Right ventricle myocardium superior (tissue), 1 donor: ENCODE measurements at places on chromosomes 5 and 9.
A peak's percentile ranks its signal among the peaks of the same experiment; 100 is the strongest.

GRCh38 chr9:21311889-21312288 lies 6.8 kb upstream of the IFNA5 start:
- no peak for DNase-seq

GRCh38 chr5:144210655-144211054 lies 40.0 kb downstream of the KCTD16 start:
- DNase-seq = no peak

GRCh38 chr5:96742538-96742937 lies 65.2 kb downstream of the ERAP1 start:
- no peak for DNase-seq

- no peak for DNase-seq
These were observed 144.0 kb upstream of the PLPPR1 start for GRCh38 chr9:100884518-100884917.

GRCh38 chr5:72167257-72167656 lies 60.0 kb downstream of the MAP1B start:
- DNase-seq = no peak

DNA sequence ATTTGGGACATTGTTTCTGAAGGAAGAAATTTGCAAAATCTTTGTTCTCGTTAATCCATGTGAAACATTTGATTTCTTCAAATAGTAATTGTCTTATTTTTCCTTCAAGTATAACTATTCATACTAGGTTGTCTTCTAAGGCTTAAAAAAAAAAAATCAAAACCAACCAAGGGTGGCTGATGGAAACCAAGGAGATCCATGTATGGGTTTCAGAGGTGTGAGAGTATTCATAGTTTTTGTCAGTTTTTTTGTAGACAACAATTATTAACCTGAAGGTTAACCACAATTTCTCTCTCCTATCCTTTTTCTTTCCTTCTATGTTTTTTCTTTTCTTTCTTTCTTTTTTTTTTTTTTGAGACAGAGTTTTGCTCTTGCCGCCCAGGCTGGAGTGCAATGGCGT lies 35.4 kb downstream of the KDM4C start:
- DNase-seq = no peak

DNA sequence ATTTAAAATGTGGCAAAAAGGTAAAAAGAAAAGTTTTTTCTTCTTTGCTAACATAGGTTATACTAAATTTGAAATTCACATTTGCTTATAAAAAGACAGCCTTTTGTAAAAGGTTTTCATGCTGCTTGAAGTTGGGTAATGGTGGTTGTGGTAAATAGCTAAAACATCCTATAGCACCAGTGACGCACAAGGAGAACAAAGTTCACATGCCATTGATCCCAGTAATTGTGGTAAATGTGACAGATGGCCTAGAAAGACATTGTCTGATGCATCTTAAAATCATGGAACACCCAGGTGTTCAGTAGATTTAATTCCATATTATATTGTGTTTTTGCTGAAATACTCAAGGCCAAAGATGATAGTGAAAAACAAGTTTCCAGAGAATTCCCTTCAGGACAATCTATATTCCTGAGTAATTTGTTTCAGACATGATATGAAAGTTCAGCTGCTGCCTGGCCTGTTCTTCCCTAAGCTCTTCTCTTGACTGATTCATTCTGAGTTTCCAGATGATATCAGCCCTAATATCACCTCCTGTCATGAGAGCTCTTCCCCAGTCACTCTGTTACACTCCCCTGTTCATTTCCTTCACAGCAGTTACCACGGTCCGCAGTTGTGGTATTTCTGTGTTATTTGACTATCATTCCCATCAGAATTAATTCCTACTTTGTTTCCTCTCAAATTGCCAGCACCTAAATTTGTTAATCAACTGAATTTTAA lies 4.6 kb upstream of the FBXL17 start:
- no peak for DNase-seq

- peak; percentile 56 for DNase-seq
These were observed 136.9 kb downstream of the RFK start for GRCh38 chr9:76257311-76257710.

DNA sequence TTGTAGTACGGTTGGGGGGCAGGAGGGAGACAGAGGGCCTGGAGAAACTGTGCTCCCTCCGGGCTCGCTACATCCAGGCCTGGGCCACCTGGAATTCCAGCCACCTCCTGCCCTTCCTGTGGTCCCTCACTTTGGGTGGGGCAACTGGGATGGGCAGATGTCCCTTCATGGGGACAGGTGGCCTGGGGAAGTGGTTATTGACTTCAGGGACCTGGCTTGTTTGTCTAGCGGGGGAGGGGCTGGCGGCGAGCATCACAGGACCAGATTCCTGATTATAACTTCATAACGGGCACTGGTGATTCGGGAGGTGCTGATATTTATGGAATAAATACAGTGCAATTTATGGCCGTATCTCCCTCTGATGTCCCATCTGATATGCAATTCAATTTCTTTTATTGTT lies 20.1 kb upstream of the LAMC3 start:
- DNase-seq = no peak

GRCh38 chr5:122183098-122183787 lies 53.9 kb downstream of the ZNF474 start:
- DNase-seq = peak; percentile 82

GRCh38 chr5:44632344-44632743 lies 176.4 kb upstream of the MRPS30 start:
- DNase-seq = no peak

DNA sequence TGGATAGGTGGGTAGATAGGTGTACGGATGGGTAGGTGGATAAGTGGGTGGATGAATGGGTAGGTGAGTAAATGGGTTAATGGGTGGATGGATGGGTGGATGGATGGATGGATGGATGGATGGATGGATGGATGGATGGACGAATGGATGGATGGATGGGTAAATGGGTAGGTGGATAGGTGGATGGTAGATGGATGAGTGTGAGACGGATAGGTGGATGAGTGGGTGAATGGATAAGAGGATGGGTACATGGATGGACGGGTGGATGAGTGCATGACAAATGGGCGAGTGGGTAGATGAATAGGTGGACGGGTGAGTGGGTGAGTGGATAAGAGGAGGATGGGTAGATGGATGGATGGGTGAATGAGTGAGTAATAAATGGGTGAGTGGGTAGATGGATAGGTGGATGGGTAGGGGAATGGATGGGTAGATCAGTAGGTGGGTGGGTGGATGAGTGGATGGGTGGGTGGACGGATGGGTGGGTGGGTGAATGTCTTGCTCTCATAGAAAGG lies 179.2 kb downstream of the FGF18 start:
- DNase-seq = no peak

- DNase-seq = no peak
These were observed 2.8 kb downstream of the CDH10 start for GRCh38 chr5:24642022-24642421.

- DNase-seq = no peak
These were observed 614.7 kb downstream of the PRELID2 start for GRCh38 chr5:145220481-145220880.

GRCh38 chr9:136051453-136051836 lies 43.6 kb downstream of the NACC2 start:
- DNase-seq = no peak

DNA sequence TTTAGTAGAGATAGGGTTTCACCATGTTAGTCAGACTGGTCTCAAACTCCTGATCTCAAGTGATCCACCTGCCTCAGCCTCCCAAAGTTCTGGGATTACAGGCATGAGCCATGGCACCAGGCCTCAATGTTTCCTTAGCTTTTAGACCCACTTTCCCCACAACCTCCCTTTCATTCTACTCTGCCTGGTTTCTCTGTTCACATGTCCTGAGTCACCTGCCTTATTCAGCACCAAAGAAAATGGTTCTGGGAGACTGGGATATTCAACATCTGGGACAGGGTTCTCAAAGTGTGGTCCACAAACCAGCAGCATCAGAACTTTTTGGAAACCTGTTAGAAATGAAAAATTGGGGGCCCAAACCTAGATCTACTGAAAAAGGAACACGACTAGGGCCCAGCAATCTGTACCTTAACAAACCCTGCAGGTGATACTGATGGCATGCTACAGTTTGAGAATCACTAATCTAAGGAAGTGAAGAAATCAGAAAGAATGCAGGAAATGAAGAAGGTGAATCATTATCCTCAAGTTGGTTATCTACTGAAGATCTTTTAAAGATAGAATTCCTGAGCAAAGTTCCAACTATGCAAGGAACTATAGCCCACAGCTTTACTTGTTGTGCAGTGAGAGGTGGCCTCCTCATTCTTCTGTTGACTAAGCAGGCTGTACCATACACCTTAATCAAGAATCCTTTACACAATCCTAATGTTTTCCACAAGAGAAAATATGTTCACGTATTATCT lies 51.8 kb upstream of the CTNNAL1 start:
- DNase-seq = no peak

GRCh38 chr5:168482361-168482760 lies 3.9 kb upstream of the RARS1 start:
- DNase-seq = no peak

DNA sequence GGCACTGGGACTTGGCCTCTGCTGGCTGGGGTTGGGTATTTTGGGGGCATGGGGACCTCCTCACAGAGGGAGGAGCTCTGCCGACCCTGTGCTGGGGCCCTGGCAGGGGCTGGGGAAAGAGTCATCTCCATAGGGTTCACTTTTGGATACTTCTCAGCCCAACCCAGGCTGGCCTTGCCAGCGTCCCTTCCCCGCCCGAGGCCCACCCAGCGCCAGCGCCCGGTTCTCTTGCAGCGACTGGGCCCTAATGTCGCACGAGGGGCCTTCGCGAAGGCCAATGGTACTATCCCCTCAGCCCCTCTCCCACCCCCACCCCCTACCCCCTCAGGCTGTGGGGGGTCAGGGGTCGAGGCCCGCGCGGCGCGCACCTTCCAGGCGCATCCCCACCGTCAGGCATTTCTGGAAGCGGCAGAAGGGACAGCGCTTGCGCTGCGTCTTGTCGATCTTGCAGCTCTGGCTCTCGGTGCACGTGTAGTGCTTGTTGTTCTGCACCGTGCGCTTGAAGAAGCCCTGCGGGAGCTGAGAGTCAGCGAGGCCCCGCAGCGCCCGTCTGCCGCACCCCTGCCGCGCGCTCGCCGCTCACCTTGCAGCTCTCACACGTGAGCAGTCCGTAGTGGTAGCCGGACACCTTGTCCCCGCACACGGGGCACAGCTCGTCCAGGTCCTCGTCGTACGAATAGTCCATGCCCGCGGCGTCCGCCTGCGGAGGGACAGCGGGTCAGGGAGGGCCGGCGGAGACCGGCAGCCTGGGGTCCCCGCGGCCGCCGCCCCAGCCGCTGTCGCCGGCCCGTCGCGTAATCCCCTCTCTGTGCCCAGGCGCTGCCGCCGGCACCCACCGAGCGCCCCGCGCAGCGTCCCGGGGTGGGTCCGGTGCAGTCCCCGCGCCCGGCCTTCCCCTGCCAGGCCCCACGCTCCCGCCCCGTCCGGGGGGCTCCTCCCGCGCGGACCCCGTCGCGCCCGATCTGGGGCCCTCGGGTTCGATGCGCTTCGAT lies 4.2 kb downstream of the NR5A1 start:
- DNase-seq = no peak

- no peak for DNase-seq
These were observed 17.7 kb downstream of the LPAR1 start for GRCh38 chr9:111020594-111020993.

GRCh38 chr9:133528876-133529241 lies 4.1 kb upstream of the MYMK start:
- no peak for DNase-seq

GRCh38 chr9:89277043-89277442 lies 34.0 kb upstream of the CKS2 start:
- no peak for DNase-seq

DNA sequence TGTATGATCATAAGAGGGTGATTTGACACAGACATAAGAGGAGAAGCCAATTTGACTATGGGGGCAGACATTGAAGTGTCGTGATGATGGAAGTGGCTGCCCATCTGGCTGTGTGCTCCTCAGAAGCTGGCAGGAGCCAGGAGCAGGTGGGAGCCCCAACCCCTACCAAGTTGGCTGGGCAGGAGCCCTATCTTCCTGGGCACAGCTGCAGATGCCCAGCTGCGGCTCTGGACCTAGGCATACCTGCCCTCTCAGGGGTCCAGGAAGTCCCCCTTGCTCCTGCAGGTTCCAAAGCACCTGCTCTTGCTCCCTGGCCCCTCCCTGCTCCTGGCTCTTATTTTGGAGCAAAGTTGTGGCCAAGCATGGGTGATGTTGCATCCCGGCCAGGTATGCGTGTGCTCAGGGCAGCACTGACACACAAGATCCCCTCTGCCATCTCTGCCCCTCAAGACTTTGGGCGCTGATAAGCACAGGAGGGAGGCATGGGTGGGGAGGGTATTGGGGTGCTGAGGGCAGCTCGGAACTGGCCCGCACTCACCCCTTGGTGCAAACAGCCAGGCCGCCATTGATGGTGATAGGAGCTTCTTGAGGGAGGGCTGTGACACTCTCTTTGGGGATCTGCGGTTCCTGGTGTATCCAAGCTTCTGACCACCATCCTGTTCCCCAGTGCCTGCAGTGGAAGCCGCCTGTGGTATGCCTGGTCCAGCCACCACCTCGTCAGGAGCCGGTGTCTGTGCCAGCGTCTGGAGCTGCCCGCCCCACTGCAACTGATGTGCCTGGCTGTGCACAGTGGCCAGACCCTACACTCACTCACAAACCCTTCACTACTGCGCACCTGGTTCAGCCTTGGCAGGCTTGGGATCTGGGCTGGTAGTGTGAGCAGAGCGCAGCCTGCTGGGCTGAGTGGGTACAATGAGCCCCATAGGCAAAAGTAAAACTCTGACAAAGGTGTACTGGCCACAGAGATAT lies 230.9 kb downstream of the CDH9 start:
- no peak for DNase-seq

- peak; percentile 50 for DNase-seq
These were observed 599 bp downstream of the RAD1 start for GRCh38 chr5:34914671-34915138.

DNA sequence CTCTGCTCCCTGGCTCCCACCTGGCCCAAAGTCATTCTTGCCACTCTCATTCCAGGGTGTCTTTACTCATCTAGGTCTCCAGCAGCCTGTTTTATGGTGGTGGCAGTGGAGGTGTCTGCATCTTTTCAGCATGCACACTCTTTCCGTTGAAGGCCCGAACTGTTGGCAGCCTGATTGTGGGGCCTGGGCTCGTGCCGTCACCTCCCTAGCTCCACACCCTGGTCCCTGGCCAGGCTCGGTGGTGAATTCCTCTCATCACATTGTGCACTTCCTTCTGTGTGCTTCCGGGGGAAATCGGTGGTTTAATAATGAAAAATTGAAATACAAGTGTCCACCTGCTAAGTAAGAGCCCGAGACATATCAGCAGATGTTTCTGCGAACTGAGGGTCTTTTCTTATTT lies 214.3 kb downstream of the TRIO start:
- DNase-seq = peak; percentile 74

DNA sequence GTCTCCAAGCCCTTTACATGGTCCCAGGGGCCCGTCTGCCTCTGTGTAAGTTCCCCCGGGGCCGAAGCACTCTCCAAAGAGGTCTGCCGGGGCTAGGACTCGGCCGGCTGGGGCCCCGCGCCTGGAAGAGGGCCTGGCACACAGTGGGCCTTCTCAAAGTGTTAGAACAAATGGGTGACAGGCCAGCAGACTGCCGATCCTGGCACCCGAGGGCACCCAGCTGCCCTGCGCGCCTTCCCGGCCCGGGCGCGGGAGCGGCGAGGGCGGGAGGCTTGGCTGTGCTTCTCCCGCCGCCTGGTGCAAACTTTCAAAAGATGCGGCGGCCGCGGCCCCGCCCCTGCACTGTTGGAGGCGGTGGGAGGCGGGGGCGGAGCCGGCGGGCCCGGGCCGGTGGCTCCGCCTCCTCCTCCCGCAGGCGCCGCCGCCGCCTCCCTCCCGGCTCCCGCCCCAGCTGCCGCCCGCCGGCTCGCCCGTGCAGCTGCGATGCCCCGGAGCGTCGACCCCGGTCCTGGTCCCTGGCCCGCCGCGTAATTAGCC lies at the start of gene NEURL1B:
Gene NEURL1B (plus strand): TSS at position 442 of the 537 bp plus-strand sequence. CDS start 144 bp downstream, outside the sequence.
- peak; percentile 90 for DNase-seq

- DNase-seq = no peak
These were observed 500.2 kb upstream of the NUDT12 start for GRCh38 chr5:104062621-104063377.

GRCh38 chr9:84742261-84742660 lies 72.7 kb downstream of the NTRK2 start:
- no peak for DNase-seq
